ENCODE measurements at places on chromosomes 4 and X. TPM values are rescaled to one million over a fixed set of nuclear protein-coding genes. Genes with fewer than 3 reads are reported as not detected.

Gene ANKRD17
- total RNA-seq: 49.3 TPM

Gene ANXA3
- total RNA-seq: not detected

Gene STATH
- not detected for total RNA-seq

Gene MFAP3L
- total RNA-seq: 47.0 TPM

Gene ACOT9
- 22.5 TPM for total RNA-seq

Gene CLDN34
- total RNA-seq: not detected

Gene SLITRK2
- total RNA-seq: not detected

Gene CFAP47
- not detected for total RNA-seq

DNA sequence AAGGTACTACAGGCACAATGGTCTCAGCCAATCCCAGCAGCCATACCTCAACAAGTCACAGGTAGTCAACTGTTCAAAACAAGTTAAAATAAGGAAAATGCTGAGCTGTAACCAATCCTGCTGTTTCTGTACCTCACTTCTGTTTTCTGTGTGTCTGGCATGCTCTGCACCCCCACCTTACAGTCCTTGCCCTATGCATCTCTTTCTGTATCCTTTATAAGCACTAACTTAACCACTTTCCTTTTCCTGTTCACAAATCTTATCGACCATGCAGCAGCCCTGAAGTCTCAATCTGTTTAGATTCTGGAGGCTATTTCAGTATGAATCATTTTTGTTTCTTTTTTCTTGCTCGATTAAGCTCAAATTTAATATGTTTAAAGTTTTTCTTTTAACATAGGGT, 12.5 kb upstream of the FAM13A start:
- DNase-seq: no peak

DNA sequence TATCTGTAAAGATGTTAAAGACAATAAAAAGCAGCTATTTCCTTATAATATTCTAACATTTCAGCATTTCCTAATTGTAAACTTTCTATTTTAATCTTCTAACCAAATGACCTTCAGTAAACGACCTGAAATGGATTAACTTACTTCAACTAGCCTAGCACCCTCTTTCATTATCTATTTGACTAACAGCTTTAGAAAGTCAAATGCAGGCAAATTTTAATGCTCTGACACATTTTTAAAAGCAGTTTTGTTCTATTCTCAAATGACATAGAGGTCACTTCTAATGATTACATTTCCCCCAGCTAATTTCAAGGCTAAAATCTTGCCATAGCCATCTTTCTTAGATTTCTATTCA, 41.9 kb downstream of the SLC7A11 start:
- DNase-seq: no peak

- DNase-seq: no peak
Measured at GRCh38 chr4:5615496-5616075, 92.8 kb downstream of the EVC2 start.

DNA sequence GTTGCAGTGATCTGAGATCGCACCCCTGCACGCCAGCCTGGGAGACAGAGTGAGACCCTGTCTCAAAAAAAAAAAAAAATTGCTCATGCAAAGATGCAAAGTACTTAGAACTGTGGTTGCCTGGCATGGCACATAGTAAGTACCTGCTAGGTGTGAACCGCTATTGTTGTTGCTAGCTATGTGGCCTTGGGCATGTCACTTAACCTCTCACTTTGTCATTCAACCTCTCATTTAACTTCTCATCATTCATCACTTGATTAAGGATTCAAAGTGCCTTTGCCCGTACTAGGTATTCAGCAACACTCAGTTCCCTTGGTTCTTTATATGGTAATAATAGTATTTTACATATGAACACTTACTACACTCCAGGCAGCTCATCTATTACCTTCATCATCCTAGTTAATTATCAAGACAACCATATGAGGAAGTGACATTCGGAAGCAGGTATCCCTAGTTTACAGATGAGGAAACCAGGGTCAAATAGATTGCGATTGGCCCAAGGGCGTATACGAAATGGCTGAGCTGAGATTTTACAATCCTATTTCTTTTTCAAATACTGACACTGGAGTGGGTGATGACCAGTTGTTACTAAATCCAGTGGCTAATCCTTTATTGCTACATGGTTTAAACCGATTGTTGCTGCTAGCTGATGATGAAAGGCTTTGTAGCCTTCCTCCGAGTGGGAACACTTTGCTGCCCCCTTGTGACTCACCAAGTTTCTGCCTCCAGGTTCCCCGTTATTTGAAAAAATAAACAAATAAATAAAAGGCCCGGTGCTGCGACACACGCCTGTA, 28.8 kb upstream of the SOWAHD start:
- peak; percentile 31 for DNase-seq

DNA sequence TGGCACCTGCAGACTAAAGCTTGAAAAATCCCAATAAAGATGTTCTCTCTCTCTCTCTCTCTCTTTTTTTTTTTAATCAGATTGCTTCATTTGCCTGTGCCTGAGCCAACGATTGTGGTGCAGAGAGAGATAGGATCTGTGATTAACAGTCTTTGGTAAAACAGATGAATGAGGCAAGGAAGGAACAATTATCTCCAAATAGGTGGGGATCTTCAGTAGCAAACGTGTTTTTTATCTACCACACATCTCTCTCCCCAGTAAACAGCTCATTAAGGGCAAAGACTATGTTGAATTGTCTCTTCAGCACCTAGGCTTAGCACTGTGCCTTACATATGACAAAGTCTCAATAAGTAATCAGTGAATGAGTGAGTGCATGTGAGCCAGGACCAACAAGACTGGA, 96.3 kb downstream of the SMIM20 start:
- no peak for DNase-seq

- DNase-seq: no peak
Measured at GRCh38 chr4:37001688-37002436, 242.7 kb upstream of the NWD2 start.

- DNase-seq: no peak
Measured at GRCh38 chr4:122086338-122087065, 65.6 kb upstream of the BLTP1 start.

- DNase-seq: no peak
Measured at GRCh38 chr4:152325831-152326230, 210.1 kb downstream of the FBXW7 start.

DNA sequence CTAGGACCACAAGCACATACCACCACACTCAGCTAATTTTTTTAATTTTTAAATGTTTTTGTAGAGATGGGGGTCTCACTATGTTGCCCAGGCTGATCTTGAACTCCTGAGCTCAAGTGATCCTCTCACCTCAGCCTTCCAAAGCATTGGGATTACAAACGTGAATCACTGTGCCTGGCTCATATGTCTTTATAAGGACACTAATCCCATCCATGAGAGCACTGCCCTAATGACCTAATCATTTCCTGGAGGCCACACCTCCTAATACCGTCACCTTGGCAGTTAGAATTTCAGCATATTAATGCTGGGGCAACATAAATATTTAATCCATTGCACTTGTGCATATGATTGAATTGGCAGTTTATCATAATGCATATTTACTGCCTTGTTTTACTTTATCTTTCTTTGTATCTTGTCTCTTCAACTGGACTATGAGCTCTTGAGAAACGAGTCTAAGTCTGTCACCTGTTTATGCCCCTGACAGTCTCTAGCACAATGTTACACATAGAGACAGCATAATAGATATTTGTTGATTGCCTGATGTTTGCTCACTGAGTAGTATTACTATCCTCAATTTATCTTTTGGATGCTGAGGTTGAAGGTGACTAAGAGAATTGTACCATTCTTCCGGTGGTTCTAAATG, 172.0 kb downstream of the AASDH start:
- DNase-seq: no peak

GRCh38 chrX:1679238-1679637, 64.4 kb downstream of the ASMT start:
- DNase-seq: no peak

DNA sequence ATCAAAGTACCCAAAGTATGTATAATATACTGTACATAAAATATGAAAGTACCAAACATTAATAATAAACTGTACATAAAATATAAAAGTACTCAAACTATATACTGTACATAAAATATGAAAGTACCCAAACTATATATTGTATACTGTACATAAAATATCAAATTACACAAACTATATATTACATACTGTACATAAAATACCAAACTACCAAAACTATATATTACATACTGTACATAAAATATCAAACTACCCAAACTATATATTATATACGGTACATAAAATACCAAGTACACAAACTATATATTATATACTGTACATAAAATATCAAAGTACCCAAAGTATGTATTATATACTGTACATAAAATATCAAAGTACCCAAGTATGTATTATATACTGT, 723.7 kb downstream of the CWH43 start:
- no peak for DNase-seq

DNA sequence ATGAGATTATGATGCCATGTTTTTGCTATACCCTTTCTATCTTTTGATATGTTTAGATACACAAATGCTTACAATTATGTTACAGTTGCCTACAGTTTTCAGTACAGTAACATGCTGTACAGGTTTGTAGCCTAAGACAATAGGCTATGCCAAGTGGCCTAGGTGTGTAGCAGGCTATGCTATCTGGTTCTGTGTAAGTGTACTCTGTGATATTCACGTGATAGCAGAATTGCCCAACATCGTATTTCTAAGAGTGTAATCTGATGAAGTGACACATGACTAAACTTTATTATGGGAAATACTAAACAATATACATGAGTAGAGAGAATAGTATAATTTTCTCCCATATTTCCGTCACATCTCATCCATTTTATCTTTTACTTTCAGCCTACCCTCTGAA, 97.0 kb downstream of the CLDN22 start:
- DNase-seq: no peak

- no peak for DNase-seq
Measured at GRCh38 chr4:71141125-71141524, 147.7 kb downstream of the DCK start.

GRCh38 chr4:930827-931193, 1.3 kb downstream of the GAK start:
- DNase-seq: no peak

GRCh38 chr4:140374130-140374477, 658 bp downstream of the SCOC start:
- no peak for DNase-seq

- no peak for DNase-seq
Measured at GRCh38 chr4:54912155-54912554, 213.2 kb downstream of the KDR start.

GRCh38 chr4:44679060-44679459, 840 bp downstream of the GUF1 start:
- DNase-seq: no peak

- no peak for DNase-seq
Measured at GRCh38 chr4:184255361-184255760, 37.7 kb upstream of the ENPP6 start.

GRCh38 chr4:47704693-47705325, 133.1 kb downstream of the CORIN start:
- no peak for DNase-seq

DNA sequence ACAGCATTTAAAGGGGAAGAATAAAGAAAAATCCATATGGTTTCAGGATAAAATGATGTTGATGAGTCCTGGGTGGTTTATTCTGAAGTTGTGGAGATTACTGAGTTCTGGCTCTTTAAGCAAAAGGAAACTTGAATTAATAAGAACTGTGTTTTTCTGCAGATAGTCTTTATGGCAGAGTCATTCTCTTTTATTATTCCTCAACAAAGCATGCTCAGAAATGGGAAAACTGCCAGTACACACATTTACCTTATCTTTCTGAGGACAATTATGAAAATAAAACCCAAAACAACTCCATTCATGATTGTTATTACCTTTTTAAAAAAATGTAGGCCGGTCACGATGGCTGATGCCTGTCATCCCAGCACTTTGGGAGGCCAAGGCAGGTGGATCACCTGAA, 58.5 kb downstream of the ADD1 start:
- no peak for DNase-seq

DNA sequence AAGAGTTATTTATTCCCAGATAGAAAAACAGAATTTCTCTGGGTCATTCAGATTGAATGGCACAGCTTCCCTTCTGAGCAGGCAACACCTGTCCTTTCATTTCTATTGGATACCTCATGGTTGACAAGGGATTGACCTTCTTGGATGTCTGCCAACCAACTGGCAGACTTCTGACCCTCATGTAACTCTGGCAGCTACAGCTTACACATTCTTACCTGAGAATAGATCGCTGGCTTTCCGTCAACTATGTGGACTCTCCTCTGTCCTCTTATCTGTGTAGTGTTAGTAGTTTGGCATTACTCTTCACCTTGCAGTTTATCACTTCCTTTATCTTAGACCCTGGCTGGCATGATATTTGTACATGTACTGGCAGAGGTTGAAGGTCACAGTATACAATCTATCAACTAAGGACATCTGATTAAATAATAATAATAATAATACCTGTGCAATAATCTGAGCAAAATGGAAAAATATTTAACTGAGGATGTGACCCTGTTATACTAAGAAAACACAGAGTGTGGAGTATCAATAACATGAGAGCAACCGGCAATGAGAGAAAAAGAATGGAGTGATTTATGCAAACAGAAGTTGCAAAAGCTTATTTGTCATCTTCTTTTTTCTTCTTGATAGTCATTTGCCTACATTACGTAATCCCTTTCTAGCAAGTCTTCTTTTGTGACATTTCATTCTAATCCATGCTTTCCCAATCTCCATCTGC, 1118.2 kb downstream of the ARAP2 start:
- no peak for DNase-seq

GRCh38 chr4:123819362-123820035, 422.9 kb downstream of the SPRY1 start:
- DNase-seq: no peak

DNA sequence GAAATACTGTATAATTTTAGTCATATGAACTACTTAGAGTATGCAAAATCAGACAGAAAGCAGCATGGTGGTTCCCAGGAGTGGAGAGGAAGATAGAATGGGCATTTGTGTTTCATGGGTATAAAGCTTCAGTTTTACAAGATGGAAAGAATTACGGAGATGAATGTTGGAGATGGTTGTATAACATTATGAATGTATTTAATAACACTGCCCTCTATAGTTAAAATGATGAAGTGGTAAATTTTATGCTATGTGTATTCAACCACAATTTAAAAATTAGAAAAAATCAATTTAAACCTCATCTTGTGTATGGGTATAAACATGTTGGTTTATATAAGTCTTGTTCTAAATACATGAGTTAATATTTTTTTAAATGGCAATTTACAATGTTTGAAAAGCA, 521.1 kb downstream of the FSTL5 start:
- no peak for DNase-seq

DNA sequence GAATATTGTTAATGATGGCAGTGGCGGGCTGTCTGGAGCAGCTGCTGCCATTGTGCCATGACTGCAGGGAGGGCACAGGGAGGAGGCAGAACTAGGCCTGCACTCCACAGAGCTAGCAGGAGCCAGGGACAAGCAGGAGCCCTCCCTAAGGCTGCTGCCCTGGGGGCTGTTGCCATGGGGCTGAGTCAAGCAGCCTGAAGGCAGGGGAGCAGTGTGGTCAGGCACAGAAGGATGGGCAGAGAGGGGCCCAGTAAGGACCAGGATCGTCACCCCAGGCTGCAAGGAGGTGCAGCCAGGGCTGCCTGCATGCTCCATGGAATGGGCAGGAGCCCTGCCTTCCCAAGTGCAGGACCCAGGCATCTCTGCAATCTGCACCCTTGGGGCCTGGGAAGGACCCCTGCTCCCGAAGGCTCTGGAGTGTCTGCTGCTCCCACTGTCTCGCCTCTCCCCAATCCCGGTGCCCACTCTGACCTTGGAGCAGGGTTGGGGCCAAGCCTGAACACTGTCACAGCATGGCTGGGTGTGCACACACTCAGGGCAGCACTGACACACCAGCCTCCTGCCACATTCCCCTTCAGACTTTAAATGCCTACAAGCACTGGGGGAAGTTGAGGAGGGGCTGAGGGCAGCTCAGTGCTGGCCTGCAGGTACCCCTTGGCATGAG, 98.3 kb upstream of the GALNTL6 start:
- DNase-seq: no peak
